ENCODE measurements at places on chromosomes 6 and 20.

GRCh38 chr20:63442100-63442493 is 30.4 kb downstream of the KCNQ2 start:
- no peak for DNase-seq

DNA sequence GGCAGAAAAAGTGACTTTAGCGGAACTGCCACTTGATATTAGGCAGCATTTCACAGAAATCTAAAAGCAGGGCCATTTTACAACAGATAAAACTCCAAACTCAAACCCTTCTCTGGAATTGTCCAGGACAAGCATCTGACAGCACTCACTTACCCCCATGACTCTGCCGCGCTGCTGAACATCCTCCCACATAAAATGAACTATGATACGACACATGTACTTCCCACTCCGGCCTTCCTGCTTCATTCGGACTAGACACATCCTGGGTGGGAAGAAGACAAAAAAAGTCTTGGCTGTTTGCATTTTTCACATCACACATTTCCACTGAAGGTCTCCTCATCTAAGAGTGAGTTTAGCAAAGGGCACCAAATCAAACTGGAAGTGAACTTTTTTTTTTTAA is 54.8 kb upstream of the FAM83C start:
- no peak for DNase-seq

DNA sequence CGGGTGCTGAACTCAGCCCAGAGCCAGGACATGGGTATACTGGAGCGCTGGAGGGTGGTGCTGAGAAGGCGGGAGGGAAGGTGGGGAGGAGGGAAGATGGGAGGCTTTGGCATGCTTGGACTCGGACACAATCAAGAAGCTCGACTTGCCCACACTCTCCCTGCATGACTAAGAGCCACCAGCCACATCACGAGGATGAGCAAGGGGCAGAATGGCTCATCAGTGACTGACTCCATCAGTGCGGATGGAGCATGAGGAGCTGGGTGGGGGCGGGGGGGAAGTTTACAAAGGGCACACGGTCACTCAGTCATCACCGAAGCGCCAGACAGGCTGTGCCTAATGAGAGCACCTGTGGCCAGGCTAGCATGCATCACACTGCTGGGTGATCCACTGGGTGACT is 222.8 kb downstream of the KIF16B start:
- DNase-seq = no peak

DNA sequence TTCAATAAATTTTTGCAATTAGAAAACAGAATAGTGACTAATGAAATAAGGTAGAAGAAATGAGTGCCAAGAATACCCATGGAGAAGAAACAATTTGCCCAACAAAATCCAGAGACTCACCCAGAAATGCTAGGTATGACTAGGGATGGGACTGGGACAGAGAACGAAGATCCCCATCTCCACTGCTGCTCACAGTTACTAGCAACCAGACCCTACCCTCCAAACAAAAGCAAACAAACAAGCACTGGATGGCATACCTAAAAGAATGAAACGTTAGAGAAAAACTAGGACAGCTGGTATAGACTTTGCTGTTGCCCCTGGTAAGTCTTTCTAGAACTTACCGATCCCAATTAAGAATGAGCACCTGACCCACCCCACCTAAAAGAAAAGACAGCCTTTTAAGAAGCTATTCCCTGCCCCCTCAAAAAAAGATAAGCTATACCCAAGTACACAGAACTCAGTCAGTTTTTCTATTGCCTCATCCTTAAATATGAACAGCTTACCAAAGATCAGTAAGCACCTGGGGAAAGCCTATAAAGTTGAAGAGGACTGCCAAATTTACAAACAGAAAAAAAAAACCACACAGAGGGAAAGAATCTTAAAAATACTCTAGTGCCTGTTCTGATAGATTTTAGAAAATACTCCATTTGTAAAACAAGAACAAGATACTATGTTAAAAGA is 31.7 kb downstream of the REPS1 start:
- no peak for DNase-seq

DNA sequence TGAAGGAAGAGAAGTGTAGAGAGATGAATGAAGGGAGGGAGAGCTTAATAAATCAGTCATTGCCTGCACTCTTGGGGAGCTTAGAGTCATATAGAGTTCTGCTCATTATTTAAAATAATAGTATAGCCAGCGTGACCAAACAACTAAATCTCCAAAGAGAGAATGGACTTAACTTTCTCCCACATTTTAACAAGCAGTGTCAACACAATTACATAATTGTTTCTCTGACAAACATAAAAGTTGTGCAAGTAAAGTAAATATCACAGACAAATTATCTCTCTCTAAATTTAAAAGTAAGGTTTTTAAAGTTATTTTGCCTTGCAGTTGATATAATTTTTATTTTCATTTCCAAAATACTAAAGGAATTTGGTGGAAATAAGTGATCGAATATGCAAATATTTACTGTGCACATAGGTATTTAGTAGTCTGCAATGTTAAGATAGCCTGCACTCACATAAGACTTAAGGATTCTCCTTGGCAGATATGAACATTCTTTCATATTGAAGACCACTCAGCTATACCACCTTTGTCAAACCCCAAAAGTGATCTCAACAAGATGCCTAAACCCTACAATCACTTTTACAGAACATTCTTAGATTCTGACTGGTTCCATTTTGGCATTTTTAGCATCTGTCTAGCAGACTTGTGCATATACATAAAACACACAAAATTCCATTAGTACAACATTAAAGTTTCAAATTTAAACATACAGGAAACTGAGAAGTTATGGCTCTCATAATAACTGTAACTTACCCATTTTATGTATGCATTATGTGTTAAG is 67.7 kb downstream of the KIF6 start:
- DNase-seq = no peak

DNA sequence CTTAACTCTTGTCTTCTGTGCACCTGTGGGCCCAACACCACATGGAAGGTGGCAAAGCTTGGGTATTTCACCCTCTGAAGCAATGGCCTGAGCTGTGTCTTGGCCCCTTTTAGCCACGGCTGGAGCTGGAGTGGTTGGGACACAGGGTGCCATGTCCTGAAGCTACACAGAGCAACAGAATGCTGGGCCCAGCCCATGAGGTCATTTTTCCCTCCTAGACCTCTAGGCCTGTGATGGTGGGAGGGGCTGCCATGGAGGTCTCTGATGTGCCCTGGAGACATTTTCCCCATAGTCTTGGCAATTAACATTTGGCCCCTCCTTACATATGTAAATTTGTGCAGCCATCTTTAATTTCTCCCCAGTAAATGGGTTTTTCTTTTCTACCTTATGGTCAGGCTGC is 620.8 kb downstream of the RFPL4B start:
- no peak for DNase-seq

DNA sequence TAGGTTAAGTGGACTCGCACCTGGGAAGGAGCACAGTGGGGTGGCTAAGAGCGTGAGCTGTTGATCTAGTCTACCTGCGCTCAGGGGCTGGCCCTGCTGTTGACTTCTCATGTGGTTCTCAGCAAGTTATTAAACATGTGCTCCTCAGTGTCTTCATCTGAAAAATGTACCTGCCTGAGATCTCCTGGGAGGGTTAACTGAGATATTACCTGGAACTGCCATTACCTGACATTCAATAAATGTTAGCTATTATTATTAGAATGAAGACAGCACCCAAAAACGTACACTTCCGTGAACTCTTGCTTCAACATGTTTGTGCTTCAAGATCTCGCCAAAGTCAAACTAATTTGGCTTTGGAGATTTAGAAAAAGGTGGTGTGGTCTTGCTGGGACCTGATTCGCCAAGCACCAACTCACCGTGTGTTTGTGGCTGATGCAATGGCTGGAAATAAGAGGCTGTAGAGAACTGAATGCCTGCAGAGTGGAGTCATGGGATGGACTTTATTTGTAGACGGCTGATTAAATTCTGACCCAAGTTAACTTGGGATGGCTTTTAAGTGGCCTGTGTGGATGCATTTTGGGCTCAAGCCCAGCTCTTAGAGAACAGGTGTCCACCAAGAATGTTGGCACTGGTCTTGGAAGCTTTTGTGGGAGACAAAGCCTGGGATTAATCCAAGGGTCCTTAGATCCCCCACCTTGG is 692.9 kb downstream of the QKI start:
- no peak for DNase-seq

DNA sequence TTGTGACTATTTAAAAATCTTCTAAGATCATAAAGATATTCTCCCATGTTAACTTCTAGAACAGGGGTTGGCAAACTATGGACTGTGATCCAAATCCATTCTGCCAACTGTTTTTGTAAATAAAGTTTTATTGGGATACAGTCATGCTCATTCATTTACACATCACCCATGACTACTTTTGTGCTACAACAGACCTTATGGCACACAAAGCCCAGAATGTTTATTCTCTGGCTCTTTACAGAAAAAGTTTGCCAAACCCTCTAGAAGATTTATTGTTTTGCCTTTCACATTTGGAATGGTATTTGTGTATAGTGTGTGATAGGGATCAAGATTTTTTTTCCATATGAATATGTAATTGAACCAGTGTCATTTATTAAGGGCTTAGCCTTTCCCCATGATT is 341.7 kb downstream of the CD83 start:
- no peak for DNase-seq

- DNase-seq = no peak
Observed at GRCh38 chr20:58813369-58813768, 37.3 kb downstream of the GNAS-AS1 start.

DNA sequence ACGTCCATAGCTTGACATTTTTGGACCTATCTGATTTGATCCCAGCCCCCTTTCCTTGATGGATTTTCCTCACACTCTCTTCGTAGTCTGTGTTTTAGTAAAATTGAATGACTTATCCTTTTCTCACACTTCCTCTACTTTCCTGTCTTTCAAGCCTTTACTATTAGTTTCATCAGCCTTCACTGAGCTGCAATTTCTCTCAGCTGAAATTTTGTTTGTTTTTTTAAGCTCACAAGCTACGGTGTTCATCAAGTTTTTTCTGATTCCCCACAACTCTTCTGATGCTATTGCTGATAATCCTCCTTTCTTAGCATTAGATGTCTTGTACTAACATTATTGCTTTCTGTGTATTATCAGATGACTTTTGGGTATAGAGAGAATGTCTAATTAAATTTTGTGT is 263.7 kb downstream of the TBX18 start:
- DNase-seq = no peak

- DNase-seq = no peak
Observed at GRCh38 chr6:97978855-97979271, 695.8 kb upstream of the MMS22L start.

GRCh38 chr6:87798393-87799278 is 96.6 kb upstream of the AKIRIN2 start:
- no peak for DNase-seq

DNA sequence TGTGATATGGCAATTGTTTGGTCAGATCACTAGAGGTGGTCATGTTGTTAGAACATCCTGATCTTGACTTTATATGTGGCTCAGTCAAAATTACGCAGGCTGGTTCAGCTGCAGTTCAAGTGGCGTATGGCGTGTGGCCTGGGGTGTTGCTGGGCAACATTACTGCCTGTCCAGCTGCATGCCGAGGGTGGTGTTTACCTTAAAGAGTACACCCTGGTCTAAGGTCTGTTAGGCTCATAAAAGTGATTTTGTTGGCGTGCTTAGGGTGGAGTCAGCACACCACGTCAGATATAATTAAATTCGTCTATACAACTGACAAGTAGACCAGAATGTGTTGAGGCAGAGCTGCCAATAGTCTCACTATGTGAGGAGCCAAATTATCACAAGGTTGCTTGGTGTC is 55.6 kb upstream of the NEDD9 start:
- no peak for DNase-seq

DNA sequence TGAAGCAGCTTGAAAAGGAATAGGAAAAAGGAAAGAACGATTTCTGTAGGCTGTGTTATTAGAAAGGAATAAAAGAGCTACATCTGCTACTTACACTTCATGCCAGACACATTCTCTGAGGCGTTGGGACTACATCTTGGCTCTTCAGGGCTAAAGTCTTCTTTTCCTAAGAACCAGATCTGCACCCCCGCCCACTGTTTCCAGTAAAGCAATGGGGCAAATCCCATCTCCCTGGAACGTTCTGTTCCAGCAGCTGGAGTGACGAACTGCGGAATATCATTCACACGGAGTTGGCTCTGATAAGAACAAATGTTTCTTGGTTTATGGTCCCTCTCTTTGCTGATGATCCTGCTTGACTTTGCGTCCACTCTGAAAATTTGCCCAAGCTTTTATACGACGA is 26.9 kb downstream of the FAM50B start:
- no peak for DNase-seq

DNA sequence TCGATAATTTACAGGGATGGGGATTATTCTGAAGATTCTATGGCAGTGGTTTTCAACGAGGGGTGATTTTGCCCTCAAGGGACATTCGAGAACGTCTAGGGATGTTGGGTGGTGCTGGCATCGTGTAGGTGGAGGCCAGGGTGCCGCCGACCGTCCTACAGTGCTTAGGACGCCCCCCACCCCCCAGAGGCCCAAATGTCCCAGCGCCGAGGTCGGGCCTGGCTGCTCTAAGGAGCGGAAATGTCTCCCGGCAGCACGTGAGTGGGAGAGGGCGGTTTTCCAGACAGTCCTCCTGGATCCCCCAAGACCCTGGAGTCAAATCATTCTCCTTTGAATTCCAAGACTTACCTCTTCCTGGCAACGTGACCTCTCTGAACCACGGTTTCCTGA is 101.9 kb downstream of the CDH4 start:
- DNase-seq = no peak

DNA sequence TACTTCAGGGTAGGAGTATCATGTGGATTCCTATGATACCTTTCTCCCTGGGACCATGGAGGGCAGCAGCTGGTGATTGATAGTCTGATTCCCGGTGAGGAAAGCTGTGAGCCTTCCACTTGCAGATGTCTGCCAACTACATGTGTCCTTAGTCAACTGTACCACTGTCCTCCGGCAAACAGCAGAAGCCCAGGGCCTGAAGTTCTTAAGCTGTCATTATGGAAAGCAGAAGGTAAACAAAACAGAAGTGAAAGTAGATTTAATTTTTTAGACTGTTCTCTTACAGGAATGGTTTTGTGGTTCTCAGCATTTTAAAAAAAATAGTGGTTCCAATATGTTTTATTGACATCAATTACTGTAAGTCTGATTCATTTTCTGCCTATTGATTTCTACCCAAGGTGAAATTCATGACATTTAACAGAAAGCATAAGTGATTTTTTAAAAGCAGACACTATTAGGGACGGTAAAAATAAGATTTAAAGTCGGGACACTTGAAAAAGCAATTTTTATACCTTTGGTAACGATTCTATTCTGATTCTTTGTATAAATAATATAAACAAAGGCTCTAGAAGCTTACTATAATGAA is 36.6 kb downstream of the PTPN1 start:
- no peak for DNase-seq

DNA sequence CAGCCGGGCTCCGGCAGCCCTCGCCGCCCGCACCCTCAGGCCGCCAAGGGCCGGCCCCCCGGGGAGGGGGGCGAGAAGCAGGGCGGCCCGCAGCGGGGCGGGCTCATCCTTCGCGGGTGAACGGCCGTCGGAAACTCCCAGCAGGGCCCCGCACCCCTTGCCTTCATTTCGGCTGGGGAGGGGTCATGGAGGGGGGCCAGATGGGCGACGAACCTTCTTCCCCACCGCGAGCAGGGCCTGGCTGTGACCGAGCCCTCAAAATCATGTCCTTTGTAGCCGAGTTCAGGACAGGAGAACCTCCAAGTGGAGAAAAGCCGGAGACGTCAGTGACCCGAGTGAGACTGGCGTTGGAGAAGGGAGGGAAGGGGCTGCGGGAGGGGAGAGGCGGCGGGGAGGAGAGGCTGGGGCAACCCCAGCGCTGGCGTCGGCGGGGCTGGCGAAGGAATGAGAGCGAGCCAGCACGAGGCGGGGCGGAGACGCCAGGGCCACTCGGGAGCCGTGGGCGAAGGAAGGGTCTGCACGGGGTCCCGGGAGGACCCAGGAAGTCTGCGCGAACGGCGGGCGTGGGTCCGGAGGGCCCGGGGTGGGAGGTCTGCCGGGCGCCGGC is 571 bp upstream of the FOXC1 start:
- no peak for DNase-seq
